ENCODE measurements at places on chromosomes 7 and 10.

- DNase-seq: no peak
Measured at GRCh38 chr7:73718905-73719805, at the start of gene STX1A. TSS of gene STX1A (minus strand) at chr7:73719669. CDS start at chr7:73719631, 38 bp downstream.

- no peak for DNase-seq
Measured at GRCh38 chr10:3783316-3783681, 1.7 kb downstream of the KLF6 start.

- no peak for DNase-seq
Measured at GRCh38 chr7:90551036-90551435, 45.1 kb upstream of the CDK14 start.

DNA sequence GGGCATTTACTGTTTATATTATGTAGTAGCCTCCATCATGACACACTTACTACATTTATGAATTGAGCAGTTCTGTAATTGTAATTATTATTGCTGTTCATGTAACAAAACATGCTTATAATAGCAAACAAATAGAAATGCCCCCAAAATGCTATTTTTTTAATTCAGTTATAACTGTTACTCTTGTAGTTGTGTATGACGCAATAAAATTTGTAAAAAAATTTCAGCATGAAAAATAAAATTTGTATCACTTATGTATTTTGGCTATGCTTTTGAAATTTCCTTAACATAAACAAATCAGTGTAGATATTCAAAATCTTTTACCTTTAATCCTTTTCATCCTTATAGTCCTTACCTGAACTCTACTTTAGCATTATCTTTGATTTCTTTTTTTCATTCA lies 25.9 kb downstream of the TMEM106B start:
- DNase-seq: no peak

- DNase-seq: no peak
Measured at GRCh38 chr10:123556049-123556448, 110.1 kb upstream of the GPR26 start.

DNA sequence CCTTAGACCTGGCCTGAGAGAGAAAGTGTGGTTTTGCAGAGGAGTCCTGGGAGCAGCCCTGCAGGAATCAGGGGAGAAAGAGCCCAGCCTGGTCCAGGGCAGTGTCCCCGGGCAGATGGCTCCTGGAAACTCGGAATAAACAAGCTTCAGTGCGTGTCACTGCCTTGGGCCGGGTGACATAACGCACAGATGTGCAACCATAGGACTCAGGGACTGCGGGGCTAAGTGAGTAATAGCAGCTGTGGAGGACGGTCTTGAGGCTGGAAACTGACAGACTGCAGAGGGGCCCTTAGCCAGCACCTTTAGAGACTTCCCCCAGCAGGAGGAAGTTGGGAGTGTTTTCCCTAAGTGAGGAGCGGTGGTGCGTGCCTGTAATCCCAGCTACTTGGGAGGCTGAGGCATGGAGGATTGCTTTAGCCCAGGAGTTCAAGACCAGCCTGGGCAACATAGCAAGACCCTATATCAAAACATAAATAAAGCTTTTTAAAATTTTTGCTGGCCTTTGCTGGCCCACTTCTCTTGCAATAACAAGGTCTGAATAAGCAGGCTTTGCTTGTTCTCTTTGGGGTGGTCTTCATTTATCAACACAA lies 5.3 kb upstream of the CLIP2 start:
- DNase-seq: no peak

DNA sequence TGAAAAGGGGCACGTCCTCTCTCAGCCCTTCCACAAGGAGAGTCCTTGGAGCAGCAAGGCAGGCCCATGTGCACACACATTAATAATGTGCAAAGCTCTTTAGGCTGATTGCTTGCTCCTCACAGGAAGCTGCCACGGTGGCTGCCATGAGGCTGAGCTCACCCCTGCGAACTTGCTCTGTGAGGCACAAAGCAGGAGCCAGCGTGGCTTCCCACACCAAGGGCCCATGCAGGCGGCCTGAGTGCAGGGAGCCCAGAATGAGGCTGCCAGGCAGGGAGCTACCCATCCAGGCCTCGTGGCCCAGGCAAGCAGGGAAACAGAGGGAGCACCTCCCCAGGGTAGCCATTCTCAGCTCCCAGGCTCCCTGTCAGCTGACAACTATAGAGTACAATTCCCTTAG lies 242.9 kb downstream of the GRID1 start:
- DNase-seq: no peak

GRCh38 chr10:75677541-75677940 lies 246.1 kb downstream of the LRMDA start:
- DNase-seq: no peak

GRCh38 chr7:25060487-25061055 lies 64.5 kb downstream of the CYCS start:
- no peak for DNase-seq

- no peak for DNase-seq
Measured at GRCh38 chr10:48490946-48491345, 113.9 kb downstream of the ARHGAP22 start.

- DNase-seq: no peak
Measured at GRCh38 chr7:111320133-111320532, 229.2 kb downstream of the LRRN3 start.

GRCh38 chr7:25750744-25751508 lies 401.1 kb upstream of the NFE2L3 start:
- no peak for DNase-seq

GRCh38 chr10:71645185-71645584 lies 74.4 kb downstream of the C10orf105 start:
- DNase-seq: no peak

DNA sequence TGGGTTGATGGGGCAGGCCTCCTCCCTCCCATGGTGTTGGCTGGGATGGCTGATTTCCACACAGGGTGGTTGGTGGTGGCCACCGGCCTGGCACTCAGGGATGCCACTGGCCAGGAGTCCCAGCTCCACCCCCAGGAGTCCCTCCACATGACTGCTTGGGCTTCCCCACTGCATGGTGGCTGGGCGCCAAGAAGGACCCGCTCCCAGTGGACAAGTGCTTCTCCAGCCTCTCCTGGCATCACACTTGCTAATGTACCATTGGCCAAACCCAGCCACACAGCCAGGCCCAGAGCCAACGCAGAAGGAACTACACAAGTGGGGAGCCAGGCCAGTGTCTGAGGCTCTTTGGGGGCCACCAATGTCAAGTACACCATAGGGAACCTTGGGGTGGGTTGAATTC lies 73.6 kb upstream of the DNAAF5 start:
- DNase-seq: no peak

DNA sequence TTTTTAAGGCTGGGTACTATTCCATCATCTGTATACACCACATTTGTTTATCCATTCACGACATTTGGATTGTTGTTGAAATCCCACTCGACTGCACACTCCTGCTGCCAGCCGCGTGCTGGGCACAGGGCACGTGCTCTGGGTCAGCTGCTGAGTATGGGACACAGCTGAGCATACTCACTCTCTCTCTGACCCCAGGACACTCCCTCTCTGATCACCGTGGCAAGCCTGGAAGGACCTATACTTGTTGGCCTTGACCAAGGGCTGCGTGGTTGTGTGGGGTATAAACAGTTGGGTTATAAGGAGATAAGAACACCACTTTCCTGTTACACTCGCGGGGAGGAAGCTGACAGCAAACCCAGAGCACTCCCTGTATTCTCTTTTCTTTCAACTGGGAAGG lies 153.0 kb upstream of the RHEB start:
- no peak for DNase-seq

GRCh38 chr10:59873896-59874295 lies 32.5 kb downstream of the CCDC6 start:
- DNase-seq: no peak

DNA sequence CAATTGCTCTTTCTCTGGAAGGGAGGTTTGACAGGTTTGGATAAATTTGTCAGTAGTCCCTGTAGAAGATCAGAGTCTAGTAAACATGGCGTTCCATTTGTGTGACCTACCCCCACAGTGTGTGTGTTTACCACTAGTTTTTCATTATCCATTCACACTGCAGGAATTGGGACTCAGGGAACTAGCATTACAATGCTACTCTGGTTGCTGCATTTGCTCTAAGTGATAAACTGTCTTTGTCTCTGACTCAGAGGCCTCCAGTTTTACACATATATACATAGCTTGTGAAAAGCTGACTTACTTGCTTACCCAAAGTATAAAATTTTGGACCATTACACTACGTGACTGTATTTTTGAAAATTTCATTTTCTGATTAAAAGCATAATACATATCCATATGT lies 1604.0 kb downstream of the REEP3 start:
- no peak for DNase-seq

DNA sequence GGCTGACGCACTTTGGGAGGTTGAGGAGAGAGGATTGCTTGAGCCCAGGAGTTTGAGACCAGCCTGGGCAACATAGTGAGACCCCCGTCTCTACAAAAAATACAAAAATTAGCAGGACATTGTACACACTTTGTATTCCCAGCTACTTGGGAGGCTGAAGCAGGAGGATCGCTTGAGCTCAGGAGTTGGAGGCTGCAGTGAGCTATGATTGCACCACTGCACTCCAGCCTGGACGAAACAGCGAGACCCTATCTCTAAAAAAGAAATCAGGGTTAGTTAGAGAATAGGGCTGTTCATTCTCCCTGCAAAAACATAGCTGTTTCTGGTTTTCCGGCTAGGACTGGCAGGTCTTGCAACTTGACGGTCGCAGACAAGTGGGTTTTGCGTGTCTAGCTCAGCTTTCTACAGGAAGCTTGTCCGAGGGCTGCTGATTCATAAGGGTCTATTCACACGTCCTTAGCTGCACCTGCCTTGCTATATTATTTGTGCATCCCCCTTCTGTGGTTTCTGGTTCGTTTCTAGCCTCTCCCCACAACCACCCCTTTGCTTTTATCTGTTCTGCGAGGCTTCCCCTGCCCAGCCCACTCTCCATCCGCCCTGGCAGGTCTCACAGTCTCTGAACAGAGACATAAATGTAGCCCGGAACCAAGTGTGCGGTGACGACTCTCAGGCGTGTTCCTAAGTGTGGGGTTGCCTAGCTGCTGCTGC lies 10.7 kb downstream of the AMZ1 start:
- DNase-seq: no peak

GRCh38 chr10:111323389-111323966 lies 246.6 kb downstream of the ADRA2A start:
- no peak for DNase-seq

- no peak for DNase-seq
Measured at GRCh38 chr7:127809261-127809702, 157.3 kb downstream of the SND1 start.

DNA sequence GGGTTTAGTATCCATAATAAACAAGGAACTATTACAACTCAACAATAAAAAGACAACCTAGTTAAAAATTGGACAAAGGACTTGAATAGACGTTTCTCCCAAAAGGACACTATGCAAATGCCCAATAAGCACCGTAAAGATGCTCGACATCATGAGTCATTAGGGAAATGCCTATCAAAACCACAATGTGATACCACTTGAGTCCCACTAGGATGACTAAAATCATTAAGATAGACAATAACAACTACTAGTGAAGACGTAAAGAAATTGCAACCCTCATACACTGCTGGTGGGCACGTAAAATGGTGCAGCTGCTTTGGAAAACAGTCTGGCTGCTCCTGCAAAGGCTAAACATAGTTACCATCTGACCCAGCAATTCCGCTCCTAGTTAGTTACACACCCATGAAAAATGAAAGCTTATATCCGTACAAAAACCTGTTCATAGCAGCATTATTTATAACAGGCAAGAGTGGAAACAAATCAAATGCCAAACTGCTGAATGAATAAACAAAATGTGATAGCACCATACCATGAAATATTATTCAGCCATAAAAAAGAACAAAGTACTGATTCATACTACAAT lies 17.3 kb downstream of the CCDC3 start:
- no peak for DNase-seq

DNA sequence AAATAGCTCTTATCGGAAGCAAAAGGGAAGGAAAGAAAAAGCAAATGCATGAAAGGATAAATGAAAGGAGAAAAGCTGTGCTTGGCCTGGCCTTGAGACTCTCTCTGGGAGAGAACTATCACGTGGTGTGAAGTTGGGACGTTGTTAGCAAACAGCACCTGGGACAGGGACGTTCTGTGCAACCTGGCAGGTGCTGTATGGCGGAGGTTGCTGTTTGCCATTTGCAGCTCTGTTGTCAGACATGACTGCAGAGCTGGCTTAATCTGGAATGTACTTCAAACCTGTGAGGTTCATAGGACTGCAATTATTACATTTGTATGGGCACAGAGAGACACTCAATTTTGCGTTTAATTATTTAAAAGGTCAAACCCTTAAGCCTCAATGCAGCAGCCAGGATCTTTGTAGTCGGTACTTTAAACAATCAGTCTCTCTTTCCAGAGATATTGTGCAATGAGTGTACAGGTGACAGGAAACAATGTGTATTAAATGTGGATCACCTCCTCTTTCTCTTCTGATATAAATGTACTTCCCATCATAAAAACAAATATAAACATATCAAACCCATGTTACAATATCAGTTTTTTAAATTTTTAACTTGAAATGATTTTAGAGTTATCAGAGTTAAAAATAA lies 800.5 kb upstream of the KCND2 start:
- no peak for DNase-seq

DNA sequence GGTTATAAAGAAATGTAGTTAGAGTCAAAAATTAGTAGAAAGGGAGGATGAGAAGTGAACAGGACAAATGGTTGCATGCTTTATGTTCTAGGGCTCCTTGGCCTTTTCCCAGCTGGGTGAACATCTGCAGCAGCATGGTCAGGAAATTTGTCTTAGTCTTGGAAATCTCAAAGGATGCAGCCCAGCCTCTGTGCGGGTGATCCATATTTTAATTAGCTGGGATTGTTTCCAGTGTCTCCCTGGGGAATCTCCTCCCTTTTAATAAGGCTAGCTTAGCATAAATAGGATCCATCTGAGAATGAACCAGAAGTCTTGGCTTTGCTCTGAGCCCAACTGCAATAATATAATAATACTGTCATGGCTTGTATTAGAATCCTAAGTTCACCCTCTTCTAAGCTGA lies 198.3 kb downstream of the PRKG1 start:
- no peak for DNase-seq

DNA sequence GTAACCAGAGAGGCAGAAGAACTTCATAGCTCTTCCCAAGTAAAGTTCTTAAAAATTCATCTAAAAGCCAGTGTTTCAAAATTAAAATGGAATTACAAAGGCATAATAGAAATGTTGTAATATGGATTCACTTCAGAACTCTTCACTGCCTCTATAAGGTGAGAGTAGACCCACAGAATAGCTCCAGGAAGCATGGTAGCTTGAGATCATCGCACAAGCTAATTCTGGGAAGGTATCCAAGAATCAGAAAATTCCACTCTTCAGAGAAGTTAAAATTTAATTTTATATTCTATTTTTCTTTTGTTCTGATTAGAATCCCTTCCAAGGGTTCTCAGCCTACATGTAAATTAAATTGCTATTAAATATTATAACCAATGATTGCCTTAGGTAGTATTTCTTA lies 1.5 kb upstream of the DHX32 start:
- DNase-seq: no peak

DNA sequence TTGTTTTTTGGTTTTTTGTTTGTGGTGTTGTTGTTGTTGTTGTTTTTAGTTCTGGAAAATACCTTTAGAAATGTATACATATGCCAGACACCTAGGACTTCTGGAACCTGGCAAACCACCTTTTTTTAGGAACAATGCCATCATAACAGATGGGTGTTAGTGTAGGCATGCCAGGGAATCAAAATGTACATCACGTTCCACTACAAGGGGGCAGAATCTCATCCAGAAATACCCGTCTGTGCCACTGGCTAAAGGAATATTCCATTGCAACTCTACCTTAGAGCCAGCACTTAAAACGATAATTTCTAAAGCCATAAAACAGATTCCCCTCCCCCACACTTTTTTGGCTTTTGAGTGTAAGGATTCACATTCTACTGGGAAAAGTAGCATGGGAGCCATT lies 239.8 kb downstream of the ETV1 start:
- DNase-seq: peak; percentile 74
